Aorta (tissue), 5 donors: ENCODE measurements at places on chromosomes 2 and 18. TPM values are rescaled to one million over a fixed set of nuclear protein-coding genes. Genes with fewer than 3 reads are reported as not detected.

- no peak for DNase-seq
These were observed 979.5 kb upstream of the CELF4 start for GRCh38 chr18:38545071-38545470.

GRCh38 chr2:9639000-9639602 lies 8.3 kb upstream of the YWHAQ start:
- no peak for DNase-seq

DNA sequence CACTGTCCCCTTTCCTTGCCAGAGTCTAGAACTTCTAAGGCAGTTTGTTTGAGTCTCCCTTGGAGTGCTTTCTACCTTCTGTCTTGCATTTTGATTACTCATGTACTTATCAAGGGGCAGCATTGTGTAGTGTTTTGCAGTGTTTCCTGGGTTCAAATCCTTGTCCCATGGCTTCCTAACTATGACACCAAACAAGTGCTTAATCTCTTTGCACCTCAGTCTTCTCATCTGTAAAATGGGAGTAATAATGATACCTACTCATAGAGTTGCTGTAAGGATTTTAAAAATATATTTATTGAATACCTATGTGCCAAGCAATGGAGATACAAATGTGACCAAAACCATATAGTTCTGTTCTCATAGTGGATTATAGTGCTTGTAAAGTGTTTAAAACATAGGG lies 105.5 kb upstream of the PKDCC start:
- DNase-seq, result no peak

DNA sequence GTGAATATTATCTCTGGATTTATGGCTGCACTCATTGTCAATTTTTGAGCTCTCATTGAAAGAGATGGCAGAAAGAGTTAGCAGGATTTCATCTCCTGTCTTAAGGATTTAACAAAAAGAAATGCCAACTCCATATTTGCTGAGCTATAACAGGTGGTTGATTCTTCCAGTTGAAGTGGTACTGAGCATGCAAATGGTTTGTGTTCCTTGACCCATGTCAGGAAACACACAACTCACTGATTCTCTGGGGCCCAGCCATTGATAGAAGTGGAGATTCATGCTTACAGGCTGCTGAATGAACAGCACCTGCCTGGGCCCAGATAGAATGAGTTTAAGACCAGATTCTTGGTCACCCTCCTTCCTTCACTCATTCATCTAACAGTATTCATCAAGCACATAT lies 128.8 kb downstream of the CERS6 start:
- no peak for DNase-seq

DNA sequence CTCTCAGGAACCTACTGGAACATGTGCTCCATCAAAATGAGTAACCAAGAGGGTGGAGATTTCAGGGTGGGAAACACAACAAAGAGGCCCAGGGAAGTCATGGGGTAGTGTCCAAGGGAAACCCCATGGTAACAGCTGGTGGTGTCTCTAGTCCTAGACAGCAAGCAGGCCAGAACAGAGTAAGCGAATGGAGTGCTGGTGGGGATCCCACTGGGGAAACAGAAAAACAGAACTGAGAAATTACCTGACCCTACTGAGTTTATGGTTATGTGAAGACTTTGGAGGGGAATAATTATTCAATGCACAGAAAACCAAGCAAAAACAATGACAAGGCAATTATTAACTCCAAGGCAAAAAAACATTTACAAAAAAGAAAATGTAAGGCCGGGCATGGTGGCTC lies 16.9 kb downstream of the ERCC3 start:
- no peak for DNase-seq

GRCh38 chr18:47996091-47996541 lies 65.7 kb upstream of the SMAD2 start:
- DNase-seq, result no peak

NMUR1 gene
- total RNA-seq, result 2.1 TPM

GRCh38 chr2:68987021-68987503 lies 12.6 kb downstream of the GKN1 start:
- DNase-seq, result no peak

ABCG5 gene
- total RNA-seq, result not detected

DNA sequence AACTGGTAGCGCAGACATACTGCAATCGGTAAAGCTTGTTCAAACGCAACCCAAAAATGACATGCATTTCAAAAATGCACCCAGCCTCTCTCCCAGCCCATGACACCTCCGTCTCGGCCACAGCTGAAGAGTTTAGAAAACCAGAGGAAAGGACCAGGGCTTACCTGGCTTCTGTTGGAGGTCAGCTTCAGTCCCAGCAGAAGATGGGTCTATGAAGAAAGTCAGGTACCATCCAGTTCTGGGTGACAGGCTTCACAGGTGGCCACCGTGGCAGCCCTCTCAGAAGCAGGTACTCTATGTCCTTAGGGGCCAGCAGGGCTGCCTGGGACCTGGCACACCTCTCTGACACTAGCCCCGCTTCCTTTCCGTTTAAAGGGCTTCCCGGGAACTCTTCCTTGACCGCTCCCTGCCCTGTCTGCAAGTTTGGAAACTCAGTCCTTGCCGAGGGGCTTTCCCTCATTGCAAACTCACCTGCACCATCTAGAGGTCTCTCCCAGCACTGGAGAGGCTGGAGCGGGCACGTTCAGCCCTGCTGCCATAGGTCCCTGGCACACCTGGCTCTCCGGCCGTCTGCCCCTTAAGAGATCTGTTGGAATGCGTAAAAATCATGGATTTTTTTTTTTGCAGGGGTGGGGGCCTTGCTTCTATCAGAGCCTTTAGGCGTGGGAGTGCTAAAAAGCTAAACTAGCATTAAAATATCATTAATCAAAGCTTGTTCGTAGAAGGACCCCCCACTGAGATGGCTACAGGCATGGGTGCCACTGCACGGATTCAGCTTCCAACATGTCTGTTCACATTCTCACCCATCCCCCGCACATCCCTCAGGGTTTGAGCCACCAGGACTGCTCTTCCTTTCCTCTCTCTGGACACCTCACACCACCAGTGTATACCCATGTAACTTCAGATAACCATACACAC lies at the start of gene EDAR:
Gene EDAR (minus strand): TSS at position 425 of the 918 bp plus-strand sequence. CDS start 58,206 bp downstream, outside the sequence.
- DNase-seq, result no peak

- peak; percentile 98 for DNase-seq
These were observed 48.5 kb downstream of the SMAD7 start for GRCh38 chr18:48902023-48902855.

- DNase-seq, result no peak
These were observed 108.9 kb upstream of the DAPL1 start for GRCh38 chr2:158686210-158686691.

GRCh38 chr2:177261116-177262060 lies 3.1 kb downstream of the NFE2L2 start:
- no peak for DNase-seq

GRCh38 chr2:161745866-161746614 lies 121.8 kb downstream of the SLC4A10 start:
- DNase-seq, result no peak

- DNase-seq, result peak; percentile 58
These were observed 1.7 kb downstream of the SLC8A1 start for GRCh38 chr2:40450066-40450795.

DNA sequence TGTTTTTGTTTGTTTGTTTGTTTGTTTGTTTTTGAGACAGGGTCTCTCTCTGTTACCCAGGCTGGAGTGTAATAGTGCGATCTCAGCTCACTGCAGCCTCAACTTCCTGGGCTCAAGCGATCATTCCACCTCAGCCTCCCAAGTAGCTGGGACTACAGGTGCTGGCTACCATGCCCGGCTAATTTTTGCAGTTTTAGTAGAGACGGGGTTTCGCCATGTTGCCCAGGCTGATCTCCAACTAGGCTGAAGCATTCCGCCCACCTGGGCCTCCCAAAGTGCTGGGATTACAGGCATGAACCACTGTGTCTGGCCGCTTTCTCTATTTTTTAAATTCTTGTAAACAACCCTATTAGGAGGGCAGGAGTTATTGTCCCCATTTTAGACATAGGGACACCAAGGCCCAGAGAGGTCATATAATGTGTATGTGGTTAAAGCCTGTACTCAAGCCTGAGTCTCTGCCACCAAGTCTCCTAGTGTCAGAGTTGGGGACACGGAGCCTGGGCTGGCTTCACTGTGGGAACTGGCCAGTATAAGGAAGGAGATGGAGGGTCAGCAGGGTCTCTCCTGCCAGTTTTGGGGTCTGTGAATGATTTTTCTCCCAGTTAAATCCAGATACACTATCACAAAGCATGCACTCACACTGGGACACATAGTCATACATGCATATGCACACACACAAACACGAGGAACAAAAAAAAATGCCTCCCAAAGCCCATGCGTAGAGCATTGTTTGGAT lies 27.5 kb upstream of the MCFD2 start:
- no peak for DNase-seq

UGT1A10 gene
- not detected for total RNA-seq

DNA sequence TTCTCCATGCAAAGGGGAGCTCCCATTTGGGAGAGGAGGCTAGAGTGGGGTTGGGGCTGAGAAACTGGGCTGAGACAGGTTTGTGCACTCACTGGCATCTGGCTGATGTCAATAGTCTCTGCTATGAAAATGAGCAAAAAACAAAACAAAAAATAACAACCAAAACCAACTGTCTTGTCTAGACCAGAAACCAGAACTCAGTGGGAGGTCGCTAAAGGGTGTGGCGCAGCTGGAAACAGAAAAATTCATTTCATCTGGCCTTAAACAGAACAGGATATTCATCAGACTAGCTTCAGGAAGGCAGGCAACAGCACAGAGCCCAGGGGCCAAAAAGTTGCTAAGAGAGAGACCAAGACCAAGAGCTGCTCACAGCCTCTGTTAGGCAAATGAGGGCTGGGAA lies 126.1 kb downstream of the THNSL2 start:
- DNase-seq, result no peak

- DNase-seq, result no peak
These were observed 344.1 kb upstream of the CHAC2 start for GRCh38 chr2:53423465-53423864.

DNA sequence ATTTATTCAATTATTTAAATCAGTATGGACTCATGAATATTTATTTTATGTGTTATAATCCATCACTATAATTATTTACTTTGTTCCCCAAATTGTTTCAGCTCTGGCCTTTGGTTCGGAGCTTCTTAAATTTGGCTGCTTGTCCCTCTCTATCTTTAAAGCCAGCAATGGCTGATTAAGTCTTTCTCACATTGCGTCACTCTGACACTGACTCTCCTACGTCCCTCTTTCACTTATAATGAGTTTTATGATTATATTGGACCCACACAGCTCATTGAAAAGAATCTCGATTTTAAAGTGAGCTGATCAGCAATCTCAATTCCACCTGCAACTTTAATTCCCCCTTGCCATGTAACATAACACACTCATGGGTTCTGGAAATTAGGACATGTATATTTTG lies 185.2 kb upstream of the SLC39A10 start:
- DNase-seq, result no peak

DNA sequence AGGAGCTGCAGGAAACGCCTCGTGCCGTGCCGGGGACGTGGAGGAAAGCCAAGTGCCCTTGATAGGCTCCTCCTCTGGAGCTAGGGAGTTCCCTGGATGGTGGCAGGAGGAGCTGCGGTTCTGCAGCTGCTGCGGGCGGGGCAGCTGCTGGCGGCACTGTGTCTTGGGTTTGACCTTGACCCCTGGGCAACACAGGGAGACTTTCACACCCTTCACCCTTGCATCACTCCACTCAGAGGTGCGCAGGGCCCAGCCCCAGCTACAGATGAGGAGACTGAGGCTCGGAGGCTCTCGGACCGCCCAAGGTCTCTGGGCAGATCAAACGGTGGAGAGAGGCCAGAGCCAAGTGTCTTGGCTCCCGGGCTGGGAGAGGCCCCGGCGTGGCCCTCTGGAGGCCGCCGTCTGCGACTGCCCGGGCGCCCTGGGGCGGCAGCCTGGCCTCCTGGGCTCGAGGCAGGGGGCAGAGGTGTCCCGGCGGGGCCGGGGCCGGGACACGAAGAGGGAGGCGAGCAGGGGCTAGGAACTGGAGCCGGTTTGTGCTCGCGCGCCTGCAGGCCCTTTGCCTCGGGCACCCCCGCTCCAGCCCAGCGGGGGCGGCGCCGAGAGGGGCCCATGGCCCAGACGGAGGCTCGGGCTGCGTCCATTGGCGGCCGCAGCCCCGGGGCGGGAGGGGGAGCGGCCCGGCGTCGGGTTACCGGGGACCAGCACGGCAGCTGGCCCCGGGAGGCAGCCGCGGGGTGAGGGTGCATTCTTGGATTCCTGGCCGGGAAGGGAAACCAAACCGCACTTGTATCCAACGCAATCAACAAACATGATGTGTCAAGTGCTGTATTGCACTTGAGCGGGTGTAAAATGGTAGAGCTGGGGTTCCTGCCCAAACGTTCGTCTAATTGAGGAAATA lies 129.6 kb upstream of the SLC1A4 start:
- peak; percentile 93 for DNase-seq

RAMP1 gene
- 230 TPM for total RNA-seq

DNA sequence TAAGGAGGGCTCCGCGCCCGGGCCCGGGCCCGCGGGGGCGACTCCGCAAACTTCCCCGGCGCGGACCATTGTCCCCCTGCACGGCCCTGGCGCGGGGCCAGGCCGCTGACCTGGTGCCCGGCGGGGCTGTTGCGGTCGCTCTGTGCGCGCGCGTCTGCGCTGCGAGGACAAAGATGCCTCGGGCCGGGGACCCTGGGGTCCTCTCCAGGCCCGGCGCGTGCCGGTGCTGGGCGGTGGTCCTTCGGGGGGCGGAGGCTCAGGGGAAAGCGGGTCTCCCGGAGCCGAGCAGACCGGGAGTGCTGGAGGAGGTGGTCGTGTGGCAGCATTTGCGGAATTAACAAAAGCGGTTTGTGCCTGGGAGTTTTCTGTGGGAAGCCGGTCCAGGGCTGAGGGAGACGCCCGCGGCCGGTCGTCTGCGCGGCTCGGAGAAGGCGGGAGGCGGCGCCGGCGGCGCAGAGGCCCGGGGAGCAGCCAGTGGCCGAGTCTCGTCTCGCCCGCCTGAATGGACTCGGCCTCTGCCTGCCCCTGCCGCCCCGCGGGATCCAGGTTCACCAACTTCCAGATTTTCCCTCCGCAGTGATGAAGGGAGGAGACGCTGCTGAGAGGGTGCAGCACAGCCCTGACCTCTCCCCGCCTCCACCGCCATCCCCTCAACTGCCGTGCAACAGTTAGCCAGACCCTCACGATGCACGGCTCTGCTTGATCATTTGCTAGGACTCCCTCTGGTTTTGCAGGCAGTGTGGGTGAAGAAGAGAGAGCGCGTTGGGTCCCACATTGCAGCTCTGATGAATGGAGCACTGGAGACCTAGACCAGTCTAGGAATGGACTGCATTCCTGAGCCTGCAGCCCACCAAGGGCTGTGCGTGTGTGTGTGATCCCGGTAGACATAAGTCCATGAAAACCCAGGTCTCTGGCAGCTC lies 705 bp downstream of the EFR3B start:
- DNase-seq, result peak; percentile 59

GRCh38 chr2:216633616-216634369 lies 573 bp downstream of the IGFBP2 start:
- DNase-seq, result no peak

DNA sequence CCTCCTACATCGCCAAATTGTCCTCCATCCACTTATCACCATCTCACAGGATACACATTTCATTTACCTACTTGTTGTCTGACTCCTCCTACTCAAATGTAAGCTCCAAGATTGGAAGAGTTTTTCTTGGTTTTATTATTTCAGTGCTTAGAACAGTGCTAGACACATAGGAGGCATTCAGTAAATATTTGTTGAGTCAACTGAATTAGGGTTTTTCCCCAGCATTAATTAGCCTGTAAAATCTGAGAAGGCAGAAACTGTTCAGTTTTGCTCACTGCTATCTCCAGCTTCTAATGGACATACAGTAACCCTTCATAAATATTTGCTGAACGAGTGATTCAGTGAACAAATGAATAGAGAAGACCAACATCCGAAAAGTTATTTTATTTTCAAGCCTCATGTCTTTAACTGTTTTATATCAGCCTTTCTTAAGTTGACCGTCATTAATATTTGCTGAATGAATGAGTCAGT lies 800 bp downstream of the TTC21B start:
- DNase-seq, result no peak
